ENCODE measurements at places on chromosomes 2 and 18.

DNA sequence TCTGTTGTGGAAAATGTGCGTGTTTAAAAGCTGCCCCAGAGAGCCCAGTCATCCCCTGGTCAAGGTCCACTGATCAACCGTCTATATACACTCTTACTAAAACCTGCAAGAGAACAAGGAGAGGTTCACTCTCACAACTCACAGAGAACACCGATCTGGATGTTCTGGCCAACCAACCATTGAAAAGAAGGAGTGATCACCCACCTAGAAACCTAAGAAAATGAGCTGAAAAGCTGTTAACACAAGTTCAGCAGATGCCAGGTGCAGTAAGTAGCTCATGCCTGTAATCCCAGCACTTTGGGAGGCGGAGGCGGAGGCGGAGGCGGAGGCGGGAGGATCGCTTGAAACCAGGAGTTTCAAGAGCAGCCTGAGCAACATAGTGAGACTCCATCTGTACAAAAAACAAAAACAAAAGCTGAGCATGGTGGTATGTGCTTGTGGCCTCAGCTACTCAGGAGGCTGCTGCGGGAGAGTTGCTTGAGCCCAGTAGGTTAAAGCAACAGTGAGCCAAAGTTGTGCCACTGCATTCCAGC is 14.5 kb downstream of the ATG16L1 start:
- no peaks in the 10 kb centered on the region for H3K4me1 ChIP-seq
- H3K36me3 ChIP-seq: peaks cover 100% of the 10 kb centered on the region
- no peak overlapping the region for H3K27ac ChIP-seq
- H3K27me3 ChIP-seq: no peaks in the 10 kb centered on the region

DNA sequence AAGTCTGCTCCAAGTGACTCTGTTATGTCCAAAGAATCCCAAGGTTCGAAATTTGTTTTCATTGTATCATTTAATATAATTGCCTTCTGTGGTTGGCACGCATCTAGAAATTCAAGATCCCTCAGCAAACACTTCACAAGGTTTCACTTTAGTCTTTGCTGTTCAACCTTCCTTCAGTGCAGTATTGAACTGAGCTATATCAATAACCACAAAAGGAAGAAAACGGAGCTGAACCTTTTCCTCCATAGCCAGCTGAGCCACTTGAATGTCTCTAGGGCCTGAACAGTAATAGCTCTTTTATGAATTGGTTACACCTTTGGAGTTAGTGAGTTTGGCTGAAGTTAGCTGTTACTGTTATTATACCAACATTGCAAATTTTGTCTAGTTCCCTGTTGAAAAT is 357.7 kb upstream of the HNRNPA3 start:
- H3K4me3 ChIP-seq: no peak overlapping the region
- no peaks in the 10 kb centered on the region for H3K4me1 ChIP-seq

- H3K4me1 ChIP-seq: peaks cover 20% of the 10 kb centered on the region
- no peak overlapping the region for H3K27ac ChIP-seq
- H3K4me3 ChIP-seq: no peak overlapping the region
- no peaks in the 10 kb centered on the region for H3K27me3 ChIP-seq
- H3K36me3 ChIP-seq: no peaks in the 10 kb centered on the region
Measured at GRCh38 chr2:99971326-99971900, 171.0 kb downstream of the AFF3 start.

DNA sequence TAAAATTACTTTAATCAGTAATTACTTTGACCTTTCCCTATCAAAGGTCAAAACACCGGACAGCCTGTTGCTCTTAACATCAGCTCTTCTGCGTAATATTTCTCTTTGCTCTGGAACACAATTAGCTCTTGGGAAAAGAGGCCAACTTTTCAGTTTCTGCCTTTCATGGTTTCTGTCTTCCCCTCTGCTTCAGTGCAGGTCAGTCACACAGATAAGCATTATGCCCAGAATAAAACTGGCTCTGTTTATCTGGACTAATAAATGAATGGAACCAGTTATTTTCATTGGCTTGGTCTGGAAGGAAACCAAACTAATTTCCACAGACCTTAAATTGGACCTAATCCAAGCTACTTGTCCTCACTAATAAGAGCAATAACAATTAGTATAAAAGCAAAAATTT is 26.2 kb upstream of the GALNT3 start:
- no peak overlapping the region for H3K4me3 ChIP-seq
- no peaks in the 10 kb centered on the region for H3K36me3 ChIP-seq
- no peak for DNase-seq
- H3K27me3 ChIP-seq: peaks cover 2% of the 10 kb centered on the region
- H3K27ac ChIP-seq: no peak overlapping the region
- peaks cover 4% of the 10 kb centered on the region for H3K4me1 ChIP-seq

DNA sequence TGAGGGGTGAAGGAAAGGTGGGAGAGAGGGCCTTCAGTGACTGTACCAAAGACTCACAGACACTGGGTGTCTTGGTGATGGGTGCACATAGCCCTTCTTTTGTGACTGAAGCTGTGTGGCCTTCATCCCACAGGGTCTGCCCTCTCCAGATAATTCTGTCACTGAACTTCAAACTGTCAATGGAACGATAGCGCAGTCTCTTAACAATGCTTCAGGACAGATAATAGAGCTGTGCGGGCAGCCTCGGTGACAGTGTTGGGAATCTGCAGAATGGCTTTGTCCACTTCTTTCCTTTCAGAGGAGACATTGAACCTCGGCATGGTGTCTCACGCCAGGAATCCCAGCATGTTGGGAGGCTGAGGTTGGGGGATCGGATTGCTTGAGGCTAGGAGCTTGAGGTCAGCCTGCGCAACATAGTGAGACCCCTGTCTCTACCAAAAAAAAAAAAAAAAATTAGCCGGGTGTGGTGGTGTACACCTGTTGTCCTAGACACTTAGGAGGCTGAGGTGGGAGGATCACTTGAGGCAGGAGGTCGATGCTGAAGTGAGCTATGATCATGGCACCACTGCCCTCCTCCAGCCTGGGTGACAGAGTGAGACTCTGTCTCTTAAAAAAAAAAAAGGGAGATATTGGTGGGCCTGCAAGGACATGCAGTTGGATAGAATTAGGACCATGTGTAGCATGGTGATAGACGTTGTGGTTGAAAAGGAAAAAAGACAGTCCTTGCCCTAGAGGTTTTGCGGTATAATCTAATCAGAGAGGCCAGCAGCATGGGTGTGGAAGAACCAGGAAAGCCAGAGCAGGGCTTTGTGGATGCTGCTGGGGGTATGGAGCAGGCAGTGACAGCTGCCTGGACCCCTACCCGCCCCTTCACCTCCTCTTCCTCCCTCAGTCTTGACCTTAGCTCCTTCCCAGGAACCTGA is 91.4 kb downstream of the LDLRAD4 start:
- no peaks in the 10 kb centered on the region for H3K27me3 ChIP-seq
- no peak overlapping the region for H3K27ac ChIP-seq
- H3K36me3 ChIP-seq: no peaks in the 10 kb centered on the region
- no peaks in the 10 kb centered on the region for H3K4me1 ChIP-seq
- no peak overlapping the region for H3K4me3 ChIP-seq

DNA sequence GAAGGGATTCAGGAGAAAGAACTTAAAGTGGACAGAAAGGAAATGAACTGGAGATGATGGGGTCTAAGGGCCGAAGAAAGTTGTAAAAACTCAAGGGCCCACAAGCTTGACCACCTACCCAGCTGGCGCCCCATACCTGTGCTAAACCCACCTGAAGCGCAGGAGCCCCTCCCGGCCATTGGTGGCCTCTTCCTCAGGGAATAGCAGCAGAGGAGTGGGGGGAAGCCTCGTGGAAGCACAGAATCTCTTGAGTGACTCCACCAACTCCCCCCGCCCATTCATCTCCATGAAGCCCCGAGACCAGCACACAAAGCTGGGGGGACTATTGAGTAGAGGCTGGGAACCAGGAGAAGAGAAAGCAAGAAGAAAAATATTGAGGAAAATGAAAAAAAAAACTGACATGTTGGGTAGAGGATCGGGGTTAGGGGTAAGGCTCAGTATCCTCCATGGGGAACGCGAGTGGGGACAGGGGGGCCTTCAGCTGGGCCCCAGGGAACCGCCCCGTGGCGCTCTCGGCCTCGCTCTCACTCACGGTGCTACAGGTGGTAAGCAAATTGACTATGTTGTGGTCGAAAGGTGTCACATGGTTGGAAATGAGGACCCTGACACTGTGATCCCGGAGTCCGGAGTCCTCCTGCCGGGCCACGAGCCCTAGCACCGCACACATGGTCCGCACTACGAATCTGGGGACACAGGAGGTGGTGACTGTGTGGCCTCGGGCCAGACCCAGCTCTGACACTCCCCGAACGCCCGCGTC is 728 bp downstream of the AUP1 start:
- peaks cover 2% of the 10 kb centered on the region for H3K4me1 ChIP-seq
- peak overlapping the region; percentile 87 for H3K4me3 ChIP-seq
- no peaks in the 10 kb centered on the region for H3K27me3 ChIP-seq

GRCh38 chr2:28233164-28233676 is 159.4 kb upstream of the FOSL2 start:
- H3K27ac ChIP-seq: no peak overlapping the region
- no peaks in the 10 kb centered on the region for H3K27me3 ChIP-seq
- H3K36me3 ChIP-seq: no peaks in the 10 kb centered on the region
- H3K4me1 ChIP-seq: no peaks in the 10 kb centered on the region

DNA sequence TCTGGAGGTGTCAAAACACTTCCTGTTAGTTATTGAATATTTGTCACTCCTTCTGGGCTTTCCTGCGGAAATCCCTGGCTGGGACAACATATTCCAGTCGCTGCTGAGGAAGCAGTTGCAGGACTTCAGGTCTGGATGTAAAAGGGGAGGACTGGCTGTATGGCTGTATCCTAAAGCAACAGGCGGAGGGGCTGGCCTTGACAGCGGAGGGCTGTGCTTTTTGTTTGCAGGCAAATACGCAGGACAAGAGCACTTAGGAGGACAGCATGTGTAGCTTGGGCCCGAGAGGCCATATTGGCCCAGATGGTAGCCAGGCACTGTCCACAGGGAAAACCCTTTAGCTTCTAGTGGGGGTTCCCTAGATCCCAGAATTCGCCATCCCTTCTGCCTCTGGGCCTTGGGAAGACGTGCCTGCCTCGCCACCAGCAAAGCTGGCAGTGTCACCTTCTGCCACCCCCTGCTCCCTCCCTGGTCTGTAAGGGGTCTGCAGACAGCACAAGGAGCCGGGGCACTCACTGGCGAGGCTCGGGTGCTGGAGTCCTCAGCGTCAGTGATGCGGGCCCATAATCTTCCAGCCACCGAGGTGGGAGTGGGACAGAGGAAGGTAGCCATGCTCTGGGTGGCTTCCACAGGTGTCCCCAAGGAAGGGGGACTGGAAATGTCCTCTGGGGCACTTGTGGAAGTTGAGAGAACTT is 6.7 kb downstream of the NPPC start:
- H3K4me1 ChIP-seq: no peaks in the 10 kb centered on the region
- no peak overlapping the region for H3K4me3 ChIP-seq
- H3K27ac ChIP-seq: no peak overlapping the region
- peak; percentile 41 for DNase-seq
- no peaks in the 10 kb centered on the region for H3K36me3 ChIP-seq

- peaks cover 33% of the 10 kb centered on the region for H3K27me3 ChIP-seq
- H3K4me3 ChIP-seq: no peak overlapping the region
- no peak overlapping the region for H3K27ac ChIP-seq
- H3K4me1 ChIP-seq: no peaks in the 10 kb centered on the region
Measured at GRCh38 chr2:104430852-104431251, 423.1 kb upstream of the POU3F3 start.

GRCh38 chr2:55934337-55934736 is 10.8 kb upstream of the EFEMP1 start:
- no peaks in the 10 kb centered on the region for H3K4me1 ChIP-seq
- H3K4me3 ChIP-seq: no peak overlapping the region
- no peak overlapping the region for H3K27ac ChIP-seq
- no peaks in the 10 kb centered on the region for H3K36me3 ChIP-seq
- no peak for DNase-seq

- DNase-seq: no peak
- no peaks in the 10 kb centered on the region for H3K36me3 ChIP-seq
- no peaks in the 10 kb centered on the region for H3K4me1 ChIP-seq
- H3K4me3 ChIP-seq: no peak overlapping the region
Measured at GRCh38 chr18:38329145-38329544, 763.5 kb upstream of the CELF4 start.

- no peaks in the 10 kb centered on the region for H3K4me1 ChIP-seq
- H3K27me3 ChIP-seq: no peaks in the 10 kb centered on the region
- DNase-seq: no peak
- H3K27ac ChIP-seq: no peak overlapping the region
- H3K4me3 ChIP-seq: no peak overlapping the region
- no peaks in the 10 kb centered on the region for H3K36me3 ChIP-seq
Measured at GRCh38 chr2:26668041-26668440, 24.5 kb upstream of the KCNK3 start.

DNA sequence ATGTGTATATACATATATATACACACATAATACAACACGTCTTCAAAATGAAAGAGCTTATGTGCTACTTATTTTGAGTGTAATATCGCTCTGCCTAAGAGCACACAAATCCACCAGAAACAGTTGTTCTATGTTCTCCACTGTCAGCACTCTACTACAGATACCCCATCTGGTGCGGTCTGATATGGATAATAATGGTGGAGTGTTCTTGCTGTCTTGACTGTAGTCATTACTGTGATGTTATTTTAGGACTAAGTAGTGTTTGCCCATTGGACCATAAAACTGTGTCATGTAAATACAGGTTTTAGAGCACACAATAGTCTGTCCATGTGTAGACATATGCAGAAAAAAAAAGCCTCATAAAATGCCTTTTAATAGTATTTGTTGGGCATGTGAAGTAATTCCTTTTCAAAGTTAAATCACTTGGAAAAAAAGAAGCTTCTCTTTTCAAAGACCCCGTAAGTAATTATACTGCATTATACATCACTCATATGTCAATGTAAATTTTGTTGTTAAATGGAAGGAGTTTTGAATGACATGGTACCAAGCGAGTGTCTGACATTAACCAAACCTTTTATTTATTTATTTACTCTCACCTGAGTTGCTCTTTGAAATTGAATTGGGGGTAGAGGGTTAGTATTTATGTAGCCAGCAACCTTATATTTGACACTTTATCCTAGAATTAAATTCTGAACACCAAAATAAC is 1249.2 kb upstream of the ZEB2 start:
- no peaks in the 10 kb centered on the region for H3K27me3 ChIP-seq
- H3K4me1 ChIP-seq: no peaks in the 10 kb centered on the region
- H3K4me3 ChIP-seq: no peak overlapping the region

GRCh38 chr2:151374436-151374835 is 17.0 kb downstream of the TNFAIP6 start:
- no peaks in the 10 kb centered on the region for H3K27me3 ChIP-seq
- no peak overlapping the region for H3K4me3 ChIP-seq
- H3K27ac ChIP-seq: peak overlapping the region; percentile 32
- no peak for DNase-seq
- no peaks in the 10 kb centered on the region for H3K36me3 ChIP-seq

DNA sequence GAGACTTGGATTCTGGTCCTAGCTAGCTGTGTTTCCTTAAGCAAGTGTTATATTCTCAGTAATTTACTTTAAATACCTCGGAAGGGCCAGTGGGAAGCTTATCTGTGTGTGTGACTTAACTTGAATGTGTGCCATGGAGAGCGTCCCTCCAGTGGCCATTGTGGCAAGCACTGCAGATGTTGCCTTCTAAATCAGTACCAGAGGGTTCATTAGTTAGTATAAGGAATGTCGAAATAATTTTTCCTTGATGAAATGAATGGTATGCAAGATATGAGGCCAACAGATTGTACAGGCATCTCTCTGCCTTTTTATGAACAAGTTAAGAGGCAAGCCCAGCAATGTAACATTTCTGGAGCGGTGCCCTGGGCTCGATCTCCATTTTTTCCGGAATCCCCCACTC is 52.0 kb downstream of the FBXO36 start:
- H3K4me1 ChIP-seq: no peaks in the 10 kb centered on the region
- no peaks in the 10 kb centered on the region for H3K27me3 ChIP-seq
- H3K27ac ChIP-seq: no peak overlapping the region
- no peaks in the 10 kb centered on the region for H3K36me3 ChIP-seq
